NCI-H1092 (cell line): ENCODE measurements at places on chromosomes 1 and 21.

DNA sequence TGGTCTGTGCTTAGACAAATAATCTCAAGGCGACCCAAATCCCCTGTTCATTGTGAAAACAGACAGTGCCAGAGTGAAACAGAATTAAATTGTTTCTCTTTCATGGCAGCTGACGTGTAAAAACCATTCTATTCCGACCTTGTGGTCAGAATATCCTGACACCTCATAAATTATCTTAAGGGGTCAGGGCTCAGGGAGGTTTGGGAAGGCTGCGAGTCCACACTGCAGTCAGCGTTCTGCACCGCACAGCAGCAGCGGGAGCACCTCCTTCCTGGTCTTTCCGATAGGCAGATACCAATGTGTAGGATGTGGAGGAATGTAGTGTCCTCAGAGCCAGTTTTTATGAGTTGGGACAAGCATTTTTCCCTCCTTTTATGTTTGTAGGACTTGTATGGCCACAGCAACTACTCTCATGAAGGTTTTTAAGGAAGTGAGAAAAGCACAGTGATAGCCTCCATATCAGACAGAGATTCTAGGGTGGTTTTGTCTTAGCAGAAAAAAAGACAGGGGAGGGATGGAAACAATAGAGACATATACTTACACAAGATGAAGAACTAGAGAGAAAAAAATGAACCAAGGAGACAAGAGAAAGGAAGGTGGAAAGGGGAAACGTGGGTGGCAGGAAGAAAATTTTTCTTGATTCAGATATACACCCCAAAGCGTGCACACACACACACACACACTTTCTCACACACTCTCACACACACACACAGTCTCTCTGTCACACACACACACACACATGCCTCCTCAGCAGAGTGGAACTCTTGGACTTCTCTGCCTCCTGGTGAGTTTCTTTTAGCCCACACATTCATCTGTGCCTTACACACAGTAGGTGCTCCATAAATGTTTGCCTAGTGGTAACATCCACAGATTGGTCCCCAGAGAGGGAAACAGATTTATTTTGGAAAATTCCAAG lies 68.6 kb downstream of the NTMT2 start:
- DNase-seq = no peak

GRCh38 chr21:32909393-32909792 lies 116.3 kb upstream of the OLIG2 start:
- no peak for DNase-seq

- no peak for DNase-seq
These were observed 18.9 kb upstream of the CCT8 start for GRCh38 chr21:29092102-29092959.

GRCh38 chr1:228236744-228237143 lies 28.9 kb downstream of the OBSCN start:
- DNase-seq = no peak

- peak; percentile 74 for DNase-seq
These were observed 101.1 kb upstream of the JUN start for GRCh38 chr1:58884706-58885661.

- no peak for DNase-seq
These were observed 5.8 kb downstream of the GALNT2 start for GRCh38 chr1:230072866-230073265.

DNA sequence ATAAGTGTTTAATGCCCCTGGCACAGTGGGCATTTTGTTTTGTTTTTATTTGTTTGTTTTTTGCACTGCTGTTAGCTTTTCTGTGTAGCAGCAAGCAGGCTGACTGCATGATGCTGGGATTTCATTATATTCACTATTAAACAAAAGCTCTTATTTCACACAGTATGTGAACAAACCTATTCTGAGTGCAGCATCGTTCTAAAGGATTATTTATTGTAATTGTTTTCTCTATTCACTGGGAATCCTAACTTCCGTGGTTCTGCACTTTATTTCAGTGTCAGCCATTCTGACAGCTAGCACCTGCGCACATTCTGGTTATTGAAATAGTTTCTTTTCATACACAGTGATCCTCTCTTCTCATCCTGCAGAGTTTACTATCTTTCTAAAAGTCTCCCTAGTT lies 595.0 kb downstream of the NEGR1 start:
- no peak for DNase-seq

- DNase-seq = no peak
These were observed 249.3 kb upstream of the DUSP10 start for GRCh38 chr1:221991221-221991620.

GRCh38 chr1:31567956-31568570 lies 8.3 kb upstream of the TINAGL1 start:
- no peak for DNase-seq

- no peak for DNase-seq
These were observed 16.6 kb upstream of the CCDC27 start for GRCh38 chr1:3735688-3736087.

DNA sequence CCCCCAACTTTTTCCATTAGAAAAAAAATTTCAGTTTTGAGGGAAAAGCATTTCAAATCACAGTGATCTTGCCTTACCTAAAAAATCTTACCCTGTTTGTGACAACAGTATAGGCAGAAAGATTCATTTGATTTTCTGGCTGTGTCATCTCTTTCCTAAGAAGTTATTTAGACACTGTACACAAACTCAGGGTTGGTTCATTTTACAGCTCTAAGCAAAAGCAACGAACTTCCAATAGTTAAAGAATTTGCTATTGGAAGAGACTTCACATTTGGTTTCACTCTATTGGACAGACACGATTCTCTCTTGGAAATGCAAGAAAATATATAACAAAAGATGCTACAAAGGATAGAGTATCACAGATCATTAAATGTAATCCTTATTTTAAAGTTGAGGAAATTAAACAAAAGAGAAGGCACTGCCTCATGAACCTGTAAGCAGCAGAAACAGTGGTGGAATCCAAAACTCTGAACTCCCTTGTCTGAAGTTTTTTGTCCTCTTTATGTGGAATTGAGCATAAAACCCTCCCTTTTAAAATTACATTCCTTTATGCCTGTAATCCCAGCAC lies 20.8 kb downstream of the EYA3 start:
- no peak for DNase-seq
